ENCODE measurements at places on chromosomes 3 and 15.

GRCh38 chr15:68808770-68809169, 11.9 kb downstream of the ANP32A start:
- DNase-seq, result no peak

DNA sequence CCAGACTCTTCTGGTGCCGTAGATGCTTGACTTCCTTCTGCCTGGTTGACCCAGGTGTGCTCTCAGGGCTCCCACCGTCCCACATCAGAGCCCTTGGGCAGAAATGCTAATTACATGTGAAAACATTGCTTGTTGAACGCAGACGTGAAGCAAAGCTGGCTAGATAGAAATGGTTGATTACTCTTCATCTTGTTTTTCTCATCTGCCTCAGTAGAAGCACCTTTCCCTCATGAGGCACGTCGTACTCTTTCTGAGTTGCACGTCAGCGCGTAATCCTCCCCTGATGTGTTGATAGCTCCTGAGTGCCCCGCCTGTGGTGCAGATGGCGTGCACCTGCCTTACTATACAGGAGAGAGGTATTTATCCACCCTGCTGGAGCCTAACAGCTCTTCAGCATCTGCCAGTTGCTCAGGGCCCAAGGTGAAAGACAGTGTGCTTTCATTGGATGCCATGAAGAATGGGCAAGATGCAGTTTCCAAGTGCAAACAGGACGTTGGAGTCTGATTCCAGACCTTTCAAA, 18.1 kb downstream of the MAP6D1 start:
- no peak for DNase-seq

DNA sequence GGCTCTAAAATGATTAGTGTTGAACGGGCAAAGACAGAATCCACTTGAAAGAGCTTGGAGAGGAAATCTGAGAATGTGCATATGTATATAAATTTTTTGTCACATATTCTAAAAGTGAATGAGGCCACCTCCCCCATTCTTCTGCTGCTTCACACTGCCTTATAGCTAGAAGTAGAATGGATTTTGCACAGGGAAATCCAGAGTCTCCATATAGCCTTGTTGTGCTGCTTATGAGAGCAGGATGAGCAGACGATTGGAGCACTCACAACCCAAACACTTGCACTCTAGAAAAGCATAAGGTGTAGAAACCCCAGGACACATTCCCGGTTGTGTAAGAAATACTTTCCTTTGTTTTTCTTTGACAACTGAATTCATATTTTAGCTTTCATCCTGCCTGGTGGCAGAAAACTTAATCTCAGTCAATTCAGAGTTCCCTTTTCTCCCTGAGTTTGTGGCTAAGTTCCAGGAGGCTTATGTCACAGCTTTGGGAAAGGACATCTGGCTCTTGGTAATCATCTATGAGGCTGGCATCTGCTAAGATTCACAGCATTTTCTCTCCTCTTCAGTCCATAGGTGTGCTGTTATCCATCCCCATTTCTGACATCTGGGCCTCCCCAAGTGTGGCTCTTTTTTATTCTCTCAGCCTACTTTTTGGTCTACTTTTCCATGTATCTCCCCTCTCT, 188.4 kb upstream of the PFN2 start:
- DNase-seq, result peak; percentile 65

DNA sequence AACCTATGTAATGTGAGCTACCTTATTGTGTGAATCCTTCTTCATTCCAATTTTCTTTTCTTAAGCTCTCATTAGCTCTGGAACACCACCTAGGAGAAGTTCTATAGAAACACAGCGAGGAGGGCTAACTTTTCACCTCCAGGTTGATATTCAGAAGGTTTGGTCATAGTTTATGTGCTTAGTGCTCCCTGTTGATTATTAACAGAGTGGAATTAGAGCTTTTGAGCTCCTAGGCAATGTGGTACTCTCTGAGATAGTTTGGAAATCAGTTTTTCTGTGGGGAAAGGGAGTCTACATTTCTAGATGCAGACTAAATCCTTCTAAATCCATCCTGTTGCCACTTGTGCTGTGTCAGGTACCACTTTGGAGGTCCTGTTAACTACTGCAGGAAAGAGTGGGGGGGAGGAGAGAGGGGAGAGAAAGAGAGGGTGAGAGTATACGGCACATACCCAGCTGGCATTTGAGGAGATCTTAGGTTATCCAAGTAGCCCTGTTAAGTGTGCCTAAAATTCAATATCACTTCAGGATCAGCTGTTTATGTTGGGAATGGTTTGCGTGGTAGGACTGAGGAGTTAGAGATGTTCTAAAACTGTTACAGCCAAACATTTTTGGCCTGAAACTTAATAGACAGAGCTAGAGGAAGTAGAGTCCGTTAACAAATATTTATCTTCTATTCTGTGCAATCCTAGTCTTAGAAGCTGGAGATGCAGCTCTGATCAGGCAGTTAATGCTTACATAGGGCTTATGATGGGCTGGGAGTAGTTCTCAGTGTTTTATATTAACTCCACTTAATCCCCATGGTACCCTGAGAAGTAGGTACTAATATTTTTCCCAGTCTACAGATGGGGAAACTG, 117.5 kb upstream of the PROK2 start:
- DNase-seq, result no peak

GRCh38 chr15:90160781-90161727, 40.1 kb upstream of the SEMA4B start:
- no peak for DNase-seq

- DNase-seq, result no peak
Observed at GRCh38 chr3:175258763-175259162, 399.6 kb downstream of the NAALADL2 start.

- DNase-seq, result no peak
Observed at GRCh38 chr3:58251631-58252035, 14.0 kb downstream of the ABHD6 start.

DNA sequence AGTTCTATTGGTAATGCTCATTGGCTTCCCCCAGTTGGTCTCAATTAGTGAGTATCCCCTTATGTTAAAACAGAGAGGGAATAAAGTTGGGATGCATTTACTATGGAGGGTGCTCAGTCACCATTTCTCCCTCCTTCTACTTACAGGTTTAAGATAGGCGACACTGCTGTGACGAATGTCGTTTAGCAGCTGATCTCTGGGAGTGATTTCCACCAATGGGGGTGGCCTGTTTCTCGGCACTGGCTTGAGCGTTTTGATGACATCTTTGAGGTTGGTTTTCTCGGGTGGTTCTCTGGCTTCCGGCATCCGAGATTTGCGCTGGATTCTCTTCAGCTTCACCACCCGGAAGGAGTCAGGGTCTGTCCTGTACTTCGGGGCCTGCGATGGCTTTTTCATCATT, 3.8 kb downstream of the LMOD3 start:
- DNase-seq, result no peak

DNA sequence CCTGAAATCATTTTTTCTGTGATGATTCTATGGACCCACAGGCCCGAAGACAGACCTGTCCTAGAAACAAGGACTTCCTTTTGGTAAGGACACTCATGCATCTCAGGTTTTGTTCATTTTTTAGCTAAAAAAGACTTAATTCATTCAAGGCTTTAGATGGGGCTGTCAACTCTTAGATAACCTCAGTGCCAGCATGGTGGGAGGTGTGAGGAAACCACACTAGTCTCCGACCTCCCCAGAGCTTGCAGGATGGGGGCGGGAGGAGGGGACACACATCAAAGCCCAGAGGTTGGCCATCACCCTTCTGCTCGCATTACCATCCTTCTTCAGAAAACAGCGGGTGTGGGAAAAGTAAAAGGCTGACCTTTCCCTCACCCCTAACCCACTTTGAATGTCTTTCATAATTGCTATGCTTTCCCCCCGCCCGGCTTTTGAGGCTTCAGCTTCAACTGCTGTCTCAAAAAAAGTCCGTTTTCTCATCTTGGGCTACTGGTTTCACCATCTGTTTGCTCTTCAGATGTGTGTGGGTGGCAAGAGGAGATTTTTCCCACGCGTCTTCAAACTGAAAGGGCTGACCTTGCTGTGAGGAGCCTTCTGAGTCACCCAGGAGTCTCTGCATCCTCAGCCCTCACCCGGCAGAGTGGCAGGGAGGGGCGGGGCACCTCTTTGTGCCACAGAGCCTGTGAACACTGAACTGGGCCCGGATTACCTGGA, 27.6 kb upstream of the CXCR6 start:
- DNase-seq, result no peak

- DNase-seq, result no peak
Observed at GRCh38 chr3:157652366-157652765, 149.2 kb upstream of the VEPH1 start.

DNA sequence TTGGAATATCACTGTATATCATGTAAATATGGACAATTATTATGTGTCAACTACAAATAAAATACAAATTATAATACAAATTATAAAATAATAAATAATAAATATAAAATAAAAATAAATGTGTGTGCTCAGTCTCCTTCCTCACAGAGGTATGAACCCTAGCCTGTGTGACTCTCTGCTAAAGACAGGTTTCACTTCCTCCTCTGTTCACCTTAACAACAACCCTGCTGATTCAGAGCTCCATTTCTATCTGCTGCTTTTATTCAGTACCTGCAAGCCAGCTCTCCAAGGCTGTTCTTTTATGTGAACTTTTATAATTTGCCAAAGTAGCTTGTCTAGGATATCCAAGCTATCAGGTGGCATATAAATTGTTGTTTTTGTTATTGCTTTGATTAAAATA, 610.7 kb upstream of the GRM7 start:
- no peak for DNase-seq

GRCh38 chr3:103083848-103084631, 649.2 kb downstream of the ZPLD1 start:
- no peak for DNase-seq

GRCh38 chr3:170585937-170586310, at the start of gene SLC7A14:
TSS of gene SLC7A14 (minus strand) at chr3:170586075. CDS start at chr3:170526936, 59,139 bp downstream.
- peak; percentile 71 for DNase-seq

- no peak for DNase-seq
Observed at GRCh38 chr3:5520237-5520636, 332.7 kb downstream of the EDEM1 start.

DNA sequence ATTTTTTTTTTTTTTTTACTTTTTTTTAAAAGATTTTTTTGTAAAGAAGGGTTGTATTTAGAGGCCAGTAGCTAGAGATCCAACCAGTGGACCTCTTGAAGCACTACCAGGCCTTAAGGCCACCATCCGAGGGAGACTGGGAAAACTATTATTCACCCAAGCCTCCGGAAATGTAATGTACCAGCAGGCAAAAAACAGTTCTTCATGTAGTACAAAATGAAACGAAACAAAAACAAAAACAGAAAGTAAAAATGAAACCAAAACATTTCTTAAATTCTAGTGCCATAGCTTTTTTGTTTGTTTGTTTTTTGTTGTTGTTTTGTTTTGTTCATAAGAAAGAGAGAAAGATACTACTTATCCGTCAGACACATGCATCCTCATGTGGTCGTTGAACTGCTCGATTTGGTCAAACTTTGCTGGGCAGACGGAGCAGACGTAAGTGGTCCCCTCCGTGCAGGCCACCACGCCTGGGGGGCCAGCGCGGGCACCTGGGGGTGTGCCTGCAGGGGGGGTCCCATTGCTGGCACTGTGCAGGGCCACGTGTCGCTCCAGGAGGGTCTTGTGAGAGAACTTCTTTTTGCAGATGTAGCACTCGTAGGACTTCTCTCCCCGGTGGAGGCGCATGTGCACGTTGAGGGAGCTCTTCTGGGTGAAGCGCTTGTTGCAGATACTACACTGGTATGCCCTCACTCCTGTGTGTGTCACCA, 45.0 kb downstream of the TIGIT start:
- DNase-seq, result no peak

DNA sequence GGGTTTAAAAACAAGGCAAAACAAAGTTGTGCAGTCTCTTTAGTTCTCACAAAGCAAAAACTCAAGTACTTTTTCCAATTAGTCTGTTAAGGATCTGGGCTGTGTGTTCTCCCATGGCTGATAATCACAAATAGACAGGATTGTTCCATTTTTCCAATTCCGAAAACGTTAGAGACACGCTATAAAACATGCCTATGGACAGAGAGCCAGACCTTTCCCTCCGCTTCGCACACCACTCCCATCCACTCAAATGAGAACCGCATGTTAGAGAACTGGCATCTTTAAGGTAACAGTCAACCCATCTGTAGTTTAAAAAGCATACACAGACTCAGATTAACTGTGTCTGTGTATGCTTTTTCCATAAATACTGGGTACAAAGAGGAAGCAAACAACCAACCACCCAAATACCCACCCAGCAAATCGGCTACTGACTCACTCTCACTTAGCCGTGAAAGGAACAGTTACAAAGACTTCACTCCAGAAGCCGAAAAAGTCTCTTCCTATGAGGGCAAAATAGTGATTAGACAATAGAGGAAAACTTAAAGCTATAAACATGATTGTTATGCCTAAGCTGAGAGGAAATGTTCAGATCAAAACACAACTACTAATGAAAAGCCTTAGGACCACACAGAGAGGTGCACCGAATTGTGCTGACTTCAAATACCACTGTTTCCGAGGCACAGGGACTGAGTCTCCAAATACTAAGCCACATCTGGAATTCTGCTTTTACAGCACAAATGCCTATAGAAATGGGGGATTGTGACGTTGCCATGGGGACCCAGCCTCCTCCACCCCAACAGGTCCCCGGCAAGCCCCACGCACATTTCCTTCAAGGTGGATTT, 36.1 kb downstream of the IL17RD start:
- DNase-seq, result no peak

DNA sequence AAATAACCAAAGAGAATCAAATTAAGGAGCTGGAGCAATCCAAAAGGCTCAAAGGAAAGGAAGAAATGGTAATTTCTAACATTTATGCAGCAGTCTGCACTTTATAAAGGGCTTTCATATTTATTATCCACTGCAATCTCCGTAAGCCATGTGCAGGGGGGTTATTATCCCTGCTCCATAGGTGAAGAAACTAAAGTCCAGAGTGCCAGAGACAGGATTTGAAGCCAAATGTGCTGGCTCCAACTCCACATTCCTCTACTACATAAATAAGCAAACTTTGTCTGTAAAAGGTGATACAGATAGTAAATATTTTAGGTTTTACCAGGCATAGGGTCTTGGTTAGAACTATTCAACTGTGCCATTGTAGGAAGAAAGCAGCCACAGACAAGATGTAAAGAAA, 221.4 kb downstream of the MINAR1 start:
- DNase-seq, result no peak

GRCh38 chr3:49012441-49013017, 5.3 kb downstream of the WDR6 start:
- DNase-seq, result no peak

DNA sequence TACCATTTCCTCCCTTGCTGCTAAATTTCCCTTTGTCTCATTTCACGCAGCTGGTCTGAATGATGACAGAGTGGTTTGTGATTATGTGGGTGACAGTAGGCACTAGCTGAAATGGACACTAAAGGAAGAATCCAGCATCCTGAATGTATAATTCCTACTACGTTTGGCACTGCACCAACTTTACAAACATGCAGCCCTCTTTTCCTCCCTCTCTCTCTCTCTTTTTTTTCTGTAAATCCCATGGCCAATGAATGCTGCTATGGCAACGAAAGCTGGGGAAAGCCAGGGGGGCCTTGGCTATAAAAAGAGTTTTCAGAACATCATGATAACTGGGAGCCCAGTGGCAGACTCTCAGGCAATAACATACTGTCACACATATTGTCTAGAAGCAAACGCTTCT, 367.2 kb upstream of the AGTR1 start:
- DNase-seq, result no peak
